ENCODE measurements at places on chromosomes 3 and 15.
A peak's percentile ranks its signal among the peaks of the same experiment; 100 is the strongest.

DNA sequence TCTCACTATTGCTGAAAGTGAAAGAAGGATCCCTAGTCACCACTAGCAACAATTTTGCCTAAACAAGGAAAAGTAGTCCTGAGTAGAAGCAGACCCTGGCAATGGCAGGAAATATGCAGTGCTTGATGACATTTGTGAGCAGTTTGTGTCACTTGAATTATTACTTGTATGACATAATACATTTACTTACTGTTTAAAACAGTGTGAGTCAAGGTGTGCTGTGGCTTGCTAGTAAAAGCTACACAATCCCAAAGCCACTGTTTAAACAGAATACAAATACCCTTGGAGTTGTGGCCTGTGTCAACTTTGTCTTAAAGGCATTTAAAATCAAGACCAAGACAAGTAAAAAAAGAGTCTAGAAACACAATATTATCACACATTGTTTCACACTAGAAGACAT lies 775.4 kb downstream of the ROBO1 start:
- DNase-seq: no peak

- no peak for DNase-seq
These were observed 32.7 kb downstream of the TRANK1 start for GRCh38 chr3:36911990-36912804.

DNA sequence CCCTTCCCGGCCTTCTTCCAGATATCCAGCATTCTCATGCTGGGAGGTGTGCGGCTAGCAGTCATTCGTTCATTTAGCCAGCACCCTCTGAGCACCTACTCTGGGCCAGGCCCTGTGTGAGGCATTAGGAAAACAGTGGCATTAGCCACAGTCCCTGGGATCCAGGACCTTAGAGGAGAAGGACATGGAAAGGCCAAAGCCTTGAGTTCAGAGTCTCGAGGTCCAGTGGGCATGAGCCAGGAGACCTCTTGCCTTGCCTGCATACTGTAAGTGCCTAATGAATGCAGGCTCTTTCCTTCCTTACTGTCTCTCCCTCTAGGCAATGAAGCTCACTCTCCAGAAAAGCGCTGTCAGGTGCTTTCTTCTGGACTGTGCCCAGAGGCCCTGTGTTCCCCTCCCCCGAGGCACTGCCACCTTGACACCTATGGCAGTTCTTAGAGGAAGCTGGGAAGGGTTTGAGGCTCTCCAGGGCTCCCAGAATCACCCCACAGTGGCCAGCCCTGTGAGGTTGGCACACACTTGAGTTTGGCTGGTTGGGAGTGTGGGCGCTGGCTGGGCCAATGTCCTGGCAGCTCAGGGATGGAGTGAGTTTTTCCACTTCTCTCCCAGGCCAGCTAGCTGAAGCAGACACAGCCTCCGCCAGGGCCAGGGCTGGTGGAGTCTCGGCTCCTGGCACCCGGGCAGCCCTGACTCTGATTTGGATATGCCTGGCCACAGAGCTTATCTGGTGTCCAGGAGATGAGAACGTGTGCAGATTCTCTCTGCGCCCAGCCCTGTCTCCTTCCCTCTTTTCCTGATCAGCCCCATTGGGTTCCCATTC lies 5.4 kb downstream of the CORO2B start:
- no peak for DNase-seq

DNA sequence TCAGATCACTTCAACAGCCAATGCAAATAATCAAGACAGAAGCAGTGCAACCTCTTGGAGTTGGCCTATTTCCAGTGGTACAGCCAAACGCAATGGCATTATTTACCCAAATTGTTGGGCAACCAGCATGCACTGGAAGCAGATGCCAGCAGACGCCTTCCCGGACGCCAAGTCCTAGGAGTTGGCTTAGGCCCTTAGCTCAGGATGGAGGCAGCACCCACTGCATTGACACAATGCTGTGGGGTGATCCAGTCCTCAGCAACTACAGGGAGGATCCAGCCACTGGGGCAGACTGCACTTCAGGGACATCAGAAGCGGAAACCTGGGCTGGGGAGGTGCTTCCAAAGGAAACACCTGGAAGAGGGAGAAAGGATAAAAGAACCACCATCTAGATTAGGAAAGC lies 290.4 kb downstream of the FAM43A start:
- DNase-seq: no peak

GRCh38 chr3:149559525-149559924 lies 85.0 kb downstream of the TM4SF4 start:
- no peak for DNase-seq

DNA sequence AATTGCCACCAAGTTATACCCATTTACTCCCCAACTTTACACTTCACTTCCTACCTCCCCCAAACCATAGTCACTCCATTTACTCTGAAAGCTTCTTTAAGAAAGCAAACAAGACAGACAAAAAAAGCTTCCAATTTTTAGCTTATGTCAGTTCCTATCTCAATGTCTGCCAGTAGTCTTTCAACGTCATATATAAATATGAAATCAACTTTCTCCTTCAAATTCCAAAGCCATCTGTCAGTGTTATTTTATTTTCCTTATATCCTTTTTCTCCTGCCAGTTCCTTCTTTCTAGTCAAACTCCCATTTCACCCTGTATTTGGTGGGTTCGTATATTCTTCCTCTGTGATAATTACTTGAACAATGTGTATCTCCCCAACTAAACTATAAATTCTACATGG lies 85.8 kb upstream of the CMC1 start:
- DNase-seq: no peak

DNA sequence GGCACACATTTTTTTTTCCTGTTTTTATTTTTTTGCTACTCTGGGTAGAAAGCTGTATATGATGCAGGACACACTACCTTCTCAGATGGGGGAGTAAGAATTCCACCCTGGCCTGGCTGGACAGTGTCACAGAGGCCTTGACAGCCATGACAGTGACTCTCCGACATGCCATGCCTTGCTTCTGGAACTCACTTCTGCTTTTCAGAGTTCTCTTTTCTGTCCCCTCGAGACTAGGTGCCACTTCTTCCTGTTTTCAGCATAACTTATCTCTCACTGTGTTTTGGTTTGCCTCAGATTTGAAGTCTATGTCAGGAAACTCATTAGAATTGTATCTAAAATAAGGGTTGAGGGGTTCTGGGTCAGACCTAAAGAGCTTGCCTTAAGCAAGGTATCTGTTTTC lies 69.1 kb upstream of the SEC13 start:
- no peak for DNase-seq

GRCh38 chr15:31049111-31049510 lies 52.4 kb downstream of the TRPM1 start:
- no peak for DNase-seq

DNA sequence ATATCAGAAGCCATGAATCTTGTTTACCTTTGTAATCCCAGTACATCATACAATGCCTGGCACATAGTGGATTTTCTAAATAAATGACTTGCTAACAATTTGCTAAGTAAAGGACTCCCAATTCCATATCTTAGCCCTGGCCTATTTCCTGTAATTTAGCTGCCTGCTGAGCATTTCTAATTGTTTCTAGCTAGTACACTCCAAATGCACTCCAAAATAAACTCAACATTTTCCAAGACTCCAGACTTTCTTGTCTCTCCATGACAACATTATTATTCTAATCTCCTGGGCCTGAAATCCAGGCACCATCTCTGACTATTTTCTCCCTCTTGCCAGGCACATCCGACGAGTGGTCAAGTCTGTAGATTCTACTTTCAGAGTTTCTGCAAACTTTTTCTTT lies 773.5 kb downstream of the SQOR start:
- DNase-seq: no peak

GRCh38 chr15:74272812-74273211 lies 36.7 kb downstream of the CCDC33 start:
- no peak for DNase-seq

DNA sequence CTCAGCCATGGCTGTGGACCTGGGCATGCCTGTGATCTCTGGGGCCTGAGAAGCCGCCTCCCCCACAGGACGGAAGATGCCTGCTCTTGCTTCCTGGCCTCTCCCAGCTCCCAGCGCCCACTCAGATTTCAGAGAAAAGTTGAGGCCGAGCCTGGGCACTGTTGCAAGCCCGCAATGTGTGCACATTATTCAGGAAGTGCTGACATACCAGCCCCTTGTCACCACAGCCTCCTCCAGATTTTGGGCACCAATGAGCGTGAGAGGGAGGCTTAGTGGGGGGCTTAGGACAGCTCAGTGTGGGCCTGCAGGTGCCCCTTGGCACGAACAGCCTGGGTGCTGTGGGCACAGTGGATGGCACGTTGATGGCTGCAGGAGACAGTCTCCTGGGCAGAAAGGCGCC lies 1400.9 kb upstream of the ALCAM start:
- DNase-seq: no peak

GRCh38 chr3:190514413-190515153 lies 698 bp downstream of the IL1RAP start:
- DNase-seq: peak; percentile 31

DNA sequence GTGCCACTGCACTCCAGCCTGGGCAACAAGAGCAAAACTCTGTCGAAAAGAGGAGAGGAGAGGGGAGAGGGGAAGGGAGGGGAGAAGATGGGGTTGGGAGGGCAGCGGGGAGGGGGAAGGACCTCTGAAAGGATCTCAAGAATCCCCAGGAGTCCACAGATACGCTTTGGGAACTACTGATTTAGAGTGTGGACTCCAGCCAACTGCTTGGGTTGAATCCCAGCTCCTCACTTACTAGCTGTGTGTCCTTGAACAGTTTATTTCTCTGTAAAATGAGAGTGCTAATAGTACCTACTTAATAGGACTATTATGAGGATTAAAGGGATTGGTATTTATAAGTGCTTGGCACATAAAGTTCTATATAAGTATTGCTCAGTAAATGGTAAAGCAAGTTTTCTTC lies 45.0 kb upstream of the FAH start:
- DNase-seq: no peak

- DNase-seq: no peak
These were observed 3.6 kb upstream of the SMAD6 start for GRCh38 chr15:66698318-66698961.

GRCh38 chr3:185977679-185978040 lies 39.8 kb upstream of the TRA2B start:
- DNase-seq: no peak

- no peak for DNase-seq
These were observed 97.9 kb downstream of the CPN2 start for GRCh38 chr3:194253270-194253669.

DNA sequence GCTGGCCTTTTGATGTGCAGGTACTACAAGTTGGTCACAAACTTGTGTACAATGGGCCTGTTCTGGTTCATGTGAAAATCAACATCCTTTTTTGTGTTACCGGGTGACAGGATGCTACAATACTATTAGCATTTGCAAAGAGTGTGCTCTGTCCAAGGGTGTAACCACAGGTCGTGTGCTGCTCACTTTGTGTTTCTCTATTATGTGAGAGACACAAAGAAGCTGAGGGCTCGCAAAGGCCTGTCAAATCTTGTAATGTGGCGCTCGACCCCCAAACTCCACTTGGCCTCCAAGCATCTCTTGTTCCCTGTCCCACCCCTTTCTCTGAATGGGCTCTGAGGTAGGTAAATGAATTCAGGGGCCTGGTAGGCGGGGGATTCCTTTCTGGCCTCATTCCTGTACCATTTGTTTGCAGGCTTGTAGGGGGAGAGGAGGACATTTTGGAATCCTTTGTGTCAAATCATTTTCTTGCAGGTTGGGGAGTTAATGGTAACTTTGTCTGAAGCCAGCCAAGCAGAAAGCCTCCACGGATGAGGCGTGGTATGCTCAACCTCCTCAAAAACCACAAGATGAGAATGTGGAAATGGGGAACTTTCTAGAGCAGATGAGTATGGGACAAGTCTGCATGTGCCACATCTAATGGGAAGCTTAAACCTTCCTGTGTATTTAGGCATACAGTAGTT lies 109.1 kb downstream of the OPA1 start:
- DNase-seq: no peak

DNA sequence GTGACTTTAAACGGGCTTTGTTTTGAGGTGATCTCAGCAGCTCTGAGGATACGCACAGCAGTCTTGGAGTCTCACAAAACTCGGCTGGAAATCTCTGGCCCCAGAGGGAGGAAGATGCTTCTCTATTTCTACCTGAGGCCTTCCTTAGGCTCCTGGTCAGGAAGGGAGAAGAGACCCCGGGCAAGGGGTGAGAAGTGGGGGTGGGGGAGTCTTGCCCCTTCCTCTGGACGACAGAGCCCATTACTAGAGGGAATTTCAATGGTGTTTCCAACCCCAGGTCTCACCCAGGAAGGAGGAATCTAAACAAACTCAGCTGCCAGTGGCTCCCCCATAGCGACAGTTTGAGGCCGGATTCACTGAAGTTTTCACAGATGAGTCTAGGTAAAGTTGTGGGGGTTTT lies 37.4 kb upstream of the PCSK6 start:
- no peak for DNase-seq

GRCh38 chr3:169780742-169781141 lies 7.5 kb downstream of the MYNN start:
- DNase-seq: no peak

DNA sequence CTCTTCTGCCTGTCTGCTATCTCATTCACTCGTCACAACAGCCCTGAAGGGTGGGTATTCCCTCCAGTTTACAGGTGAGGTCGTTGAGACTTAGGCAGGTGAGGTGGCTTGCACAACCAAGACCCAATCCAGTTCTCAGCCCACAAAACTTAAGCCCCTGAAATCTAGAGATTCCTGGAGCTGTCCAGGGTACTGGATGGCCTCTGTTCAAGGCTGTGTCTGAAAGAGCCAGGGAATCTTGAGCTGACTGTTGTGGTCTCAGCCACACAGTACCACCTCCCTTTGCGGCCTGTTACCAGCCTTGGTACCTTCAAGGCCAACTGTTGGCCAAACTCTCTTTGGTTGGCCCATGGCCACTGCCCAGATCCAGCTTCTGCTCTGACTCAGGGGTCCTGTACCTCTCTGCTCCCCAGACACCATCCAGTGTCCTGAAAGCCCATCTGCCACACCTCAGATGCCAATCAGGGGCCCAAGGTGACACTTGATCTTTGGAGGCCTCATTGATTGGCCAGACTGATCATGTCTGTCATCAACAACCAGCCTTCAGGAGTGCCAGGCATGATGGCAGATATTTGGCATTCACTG lies 10.9 kb upstream of the FAM107A start:
- no peak for DNase-seq

GRCh38 chr3:150372320-150372719 lies 35.8 kb upstream of the TSC22D2 start:
- DNase-seq: no peak

DNA sequence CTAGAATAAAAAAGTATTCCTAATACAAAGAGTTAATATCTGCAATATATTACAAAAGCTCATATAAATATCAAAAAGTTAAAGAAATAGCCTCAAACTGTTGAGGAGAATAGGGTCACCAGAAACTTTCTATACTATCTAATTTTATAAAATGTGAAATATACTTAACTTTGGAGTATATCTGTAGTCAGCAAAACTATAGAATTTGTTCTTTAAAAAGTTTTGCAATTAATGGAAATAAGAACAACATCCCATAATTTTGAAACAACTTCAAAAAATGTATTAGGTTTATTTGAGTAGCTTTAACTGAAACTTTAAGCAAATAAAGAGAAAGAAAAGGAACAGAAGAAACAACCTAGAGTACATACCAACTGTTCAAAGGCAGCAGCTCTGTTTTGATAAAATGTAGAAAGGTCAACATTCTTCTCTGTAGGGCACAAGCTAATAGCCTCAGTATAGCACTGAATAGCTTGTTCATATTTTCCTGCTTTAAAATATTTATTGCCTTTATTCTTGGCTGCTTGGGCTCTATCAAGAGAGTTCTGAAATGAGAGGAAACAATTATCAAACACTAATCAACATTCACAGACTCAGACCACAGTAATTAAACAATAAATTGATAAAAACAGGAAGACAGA lies 14.3 kb downstream of the TOMM70 start:
- DNase-seq: no peak

GRCh38 chr3:54625805-54626787 lies 301.8 kb downstream of the LRTM1 start:
- no peak for DNase-seq

- no peak for DNase-seq
These were observed 314.2 kb downstream of the CLSTN2 start for GRCh38 chr3:140249188-140249587.

GRCh38 chr15:90149609-90150340 lies 47.5 kb upstream of the IDH2 start:
- DNase-seq: no peak
